Transverse colon (tissue), 4 donors: ENCODE measurements at places on chromosomes 2 and 18. TPM values are rescaled to one million over a fixed set of nuclear protein-coding genes. Genes with fewer than 3 reads are reported as not detected.
A peak's percentile ranks its signal among the peaks of the same experiment; 100 is the strongest.

- no peak for DNase-seq
Measured at GRCh38 chr2:209985874-209986273, 16.6 kb upstream of the RPE start.

- no peak for DNase-seq
Measured at GRCh38 chr2:183123959-183124221, 353 bp upstream of the NUP35 start.

DNA sequence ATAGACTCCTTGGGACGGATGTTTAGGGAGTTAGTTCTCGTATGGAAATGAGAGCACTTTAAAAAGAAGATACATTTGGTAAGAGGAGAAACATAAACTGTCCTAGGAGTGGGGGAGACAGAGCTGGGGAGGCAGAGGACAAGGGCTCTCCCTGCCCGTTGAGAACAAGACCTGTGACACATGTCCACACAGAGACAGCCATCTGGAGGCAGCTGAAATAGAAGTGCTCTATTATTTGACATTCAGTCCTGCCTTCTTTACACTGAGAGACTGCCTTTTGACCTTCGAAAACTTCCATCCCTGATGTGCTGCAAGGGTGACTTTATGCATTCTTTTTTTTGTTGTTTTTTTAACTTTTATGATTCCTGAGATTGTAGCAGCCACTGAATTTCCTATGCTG is 150.1 kb downstream of the UXS1 start:
- DNase-seq: no peak

DHRS9 gene
- 117 TPM for total RNA-seq

DNA sequence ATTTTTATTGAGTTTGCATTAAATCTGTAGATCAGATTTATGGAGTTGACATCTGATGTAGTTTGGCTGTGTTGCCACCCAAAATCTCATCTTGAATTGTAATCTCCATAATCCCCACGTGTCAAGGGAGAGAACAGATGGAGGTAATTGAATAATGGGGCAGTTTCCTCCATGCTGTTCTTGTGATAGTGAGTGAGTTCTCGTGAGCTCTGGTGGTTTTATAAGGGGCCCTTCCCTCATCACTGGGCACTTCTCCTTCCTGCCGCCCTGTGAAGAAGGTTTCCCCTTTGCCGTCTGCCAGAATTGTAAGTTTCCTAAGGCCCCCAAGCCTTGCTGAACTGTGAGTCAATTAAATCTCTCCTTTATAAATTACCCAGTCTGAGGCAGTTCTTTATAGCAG is 32.2 kb downstream of the ZC3H15 start:
- no peak for DNase-seq

GRCh38 chr2:58842501-58843155 is 601.5 kb upstream of the FANCL start:
- no peak for DNase-seq

DNA sequence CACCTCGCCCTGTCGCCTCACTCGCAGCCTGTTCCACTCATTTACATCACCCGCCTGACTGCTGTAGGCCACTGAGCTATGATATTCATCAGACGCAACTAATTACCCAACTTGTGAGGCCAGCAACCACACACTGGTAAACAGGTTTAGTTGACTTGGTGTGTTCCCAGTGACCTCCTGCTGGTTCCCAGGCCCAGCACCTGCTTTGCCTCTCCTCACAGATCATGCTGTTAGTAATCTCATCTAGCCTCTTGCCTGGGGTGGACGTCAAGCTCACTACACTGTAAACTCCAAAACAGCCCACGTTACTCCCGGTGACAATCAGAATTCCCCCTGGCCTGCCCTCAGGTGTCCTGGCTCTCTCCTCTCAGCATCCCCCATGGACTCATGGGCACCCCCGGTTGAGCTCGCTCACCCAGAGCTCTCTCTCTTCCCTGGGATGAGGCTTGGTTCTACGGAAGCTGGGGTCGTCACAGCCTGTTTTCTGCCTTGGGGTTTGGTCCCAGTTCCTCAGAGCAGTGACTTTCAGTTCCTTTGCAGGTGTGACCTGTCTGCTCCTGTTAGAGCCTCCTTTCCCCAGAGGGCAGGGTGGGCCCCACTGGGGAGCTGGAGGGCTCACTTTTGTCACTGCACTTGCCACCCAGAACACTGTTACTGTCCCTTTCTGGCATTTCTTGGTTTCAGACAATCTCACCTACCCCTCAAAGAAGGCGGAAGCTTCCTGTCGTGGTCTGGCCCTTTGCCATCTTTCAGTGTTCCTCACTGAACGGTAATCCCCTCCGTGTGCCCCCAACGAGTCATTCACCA is 40.3 kb downstream of the INPP5D start:
- peak; percentile 56 for DNase-seq

DNA sequence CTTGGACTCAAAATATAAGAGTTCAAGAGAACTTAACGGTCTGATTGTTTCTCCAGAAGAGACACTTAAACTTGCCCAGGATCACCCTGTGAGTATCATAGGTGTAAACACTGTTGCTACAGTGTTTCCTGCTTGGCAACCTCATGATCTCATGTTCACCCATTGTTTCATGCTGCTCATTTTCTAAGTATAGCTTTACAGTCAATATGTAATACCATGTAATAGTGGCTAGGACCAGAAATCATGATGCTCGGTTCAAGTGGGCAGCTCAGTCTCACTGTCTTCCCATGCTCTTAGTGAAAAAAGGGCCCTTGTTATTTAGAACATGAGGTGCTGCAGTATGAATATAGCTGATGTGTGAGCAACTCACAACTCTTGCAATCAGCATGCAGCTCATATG is 157.5 kb downstream of the CERS6 start:
- no peak for DNase-seq

DNA sequence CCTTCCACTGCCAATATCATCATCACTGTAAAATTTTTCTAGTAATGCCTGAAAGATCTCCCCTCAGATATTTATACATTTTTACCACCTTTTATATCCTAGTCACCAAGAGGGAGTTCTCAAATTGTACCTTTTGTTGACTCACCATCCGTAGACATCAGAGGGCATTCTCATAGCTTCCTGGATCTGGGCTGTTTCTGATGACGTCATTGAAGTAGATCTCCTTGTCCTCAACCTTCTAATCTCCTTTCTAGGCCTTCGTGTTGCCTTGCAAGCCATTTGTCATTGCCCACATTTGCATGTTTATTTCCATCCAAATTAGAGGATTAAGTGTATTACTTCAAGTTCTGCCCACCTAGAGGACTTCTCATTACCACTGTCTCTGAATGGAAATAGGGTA is 193.4 kb upstream of the NRXN1 start:
- DNase-seq: no peak

- no peak for DNase-seq
Measured at GRCh38 chr2:16323126-16323520, 342.5 kb downstream of the CYRIA start.

ZSWIM2 gene
- total RNA-seq: not detected

DNA sequence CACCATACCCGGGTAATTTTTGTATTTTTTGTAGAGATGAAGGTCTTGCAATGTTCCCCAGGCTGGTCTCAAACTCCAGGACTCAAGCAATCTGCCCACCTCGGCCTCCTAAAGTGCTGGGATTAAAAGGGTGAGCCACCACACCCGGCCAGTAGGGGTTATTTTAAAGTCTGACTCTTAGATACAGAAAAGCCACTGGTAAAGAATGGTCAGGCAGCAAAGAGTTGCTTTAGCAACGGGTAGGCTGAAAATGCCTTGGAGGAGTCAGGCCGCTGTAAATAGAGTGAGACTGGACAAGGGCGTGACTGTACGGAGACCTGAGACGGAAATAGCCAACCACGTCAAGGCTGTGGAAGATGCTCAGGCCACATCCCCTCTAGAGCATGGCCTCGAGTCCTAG is 54.2 kb downstream of the ACKR3 start:
- no peak for DNase-seq

ZNF892 gene
- 3.5 TPM for total RNA-seq

GRCh38 chr2:2830576-2830975 is 499.5 kb upstream of the MYT1L start:
- no peak for DNase-seq

DNA sequence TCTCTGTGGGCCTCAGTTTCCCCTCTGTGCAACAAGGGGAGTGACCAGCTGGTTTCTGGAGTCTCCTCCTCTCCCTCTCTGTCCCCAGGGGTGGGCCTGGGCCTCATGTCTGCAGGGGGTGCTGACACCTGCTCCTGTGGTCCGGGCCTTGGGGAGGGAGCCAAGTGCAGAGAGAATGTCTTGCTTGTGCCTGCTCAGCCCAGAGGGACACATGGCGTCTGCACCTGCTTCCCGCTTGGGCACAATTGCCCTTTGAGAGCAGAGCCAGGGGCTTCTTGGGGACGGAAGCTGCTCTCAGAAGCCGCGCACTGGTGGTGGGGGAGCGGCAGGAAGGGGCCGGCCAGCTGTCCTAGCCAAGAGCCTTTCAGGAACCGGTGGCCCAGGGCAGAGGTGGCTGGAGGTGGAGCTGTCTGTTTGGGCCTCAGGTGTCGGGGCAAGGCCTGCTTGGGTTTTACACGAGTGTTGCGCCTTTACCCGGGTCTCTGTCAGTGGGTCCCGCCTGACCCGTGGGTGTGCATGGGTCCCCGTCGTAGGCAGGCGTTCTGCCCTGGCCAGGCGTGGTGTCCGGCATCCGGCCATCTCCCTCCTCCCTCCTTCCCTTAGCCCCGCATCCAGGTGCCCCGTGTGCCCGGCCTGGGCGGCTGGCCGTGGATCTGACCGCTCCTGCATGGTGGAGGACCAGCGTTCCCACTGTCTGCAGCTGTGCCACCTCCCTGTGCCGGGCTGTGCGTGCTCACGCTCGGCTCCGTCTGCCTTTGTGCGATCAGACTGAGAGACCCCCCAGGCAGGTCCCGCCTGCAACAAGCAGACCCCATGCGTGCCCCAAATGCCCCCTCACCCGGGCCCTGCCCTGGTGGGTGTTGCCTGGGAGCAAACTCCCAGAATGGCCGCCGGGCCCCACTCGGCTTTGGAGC is 4.0 kb downstream of the NEU4 start:
- peak; percentile 6 for DNase-seq

MRO gene
- not detected for total RNA-seq

GRCh38 chr2:19796035-19796695 is 105.6 kb downstream of the TTC32 start:
- DNase-seq: no peak

DNA sequence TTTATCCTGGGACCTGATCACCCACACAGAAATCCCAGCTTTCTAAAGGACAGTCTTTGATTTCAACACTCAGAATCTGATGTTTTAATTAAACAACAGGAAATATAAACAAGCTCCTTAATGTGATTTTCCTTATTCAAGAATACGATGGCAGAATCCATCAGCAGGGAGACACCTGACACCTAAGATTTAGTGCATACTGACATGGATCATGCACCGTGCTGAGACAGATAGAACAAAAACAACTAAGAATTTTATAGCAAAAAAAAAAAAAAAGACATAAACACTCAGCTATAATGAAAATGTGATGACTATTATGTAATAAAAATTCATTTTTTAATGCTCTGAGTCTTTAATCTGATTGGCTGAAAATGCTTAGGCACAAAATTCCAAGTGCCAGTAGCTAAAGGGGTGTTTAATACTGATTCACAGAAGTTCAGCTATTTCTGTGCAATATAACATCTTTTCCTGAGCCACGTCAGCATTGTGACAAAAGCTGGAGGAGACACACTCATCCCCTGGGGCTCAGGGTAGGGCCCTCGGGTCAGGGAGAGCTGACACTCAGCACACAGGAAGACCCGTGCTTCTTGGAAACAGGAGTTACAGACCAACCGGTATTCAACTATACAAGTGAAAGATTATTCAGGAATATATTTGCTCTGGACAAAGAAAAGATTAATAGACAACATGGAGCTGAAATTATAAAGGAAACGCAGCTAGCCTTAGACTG is 247.4 kb downstream of the FBXO15 start:
- no peak for DNase-seq

DNA sequence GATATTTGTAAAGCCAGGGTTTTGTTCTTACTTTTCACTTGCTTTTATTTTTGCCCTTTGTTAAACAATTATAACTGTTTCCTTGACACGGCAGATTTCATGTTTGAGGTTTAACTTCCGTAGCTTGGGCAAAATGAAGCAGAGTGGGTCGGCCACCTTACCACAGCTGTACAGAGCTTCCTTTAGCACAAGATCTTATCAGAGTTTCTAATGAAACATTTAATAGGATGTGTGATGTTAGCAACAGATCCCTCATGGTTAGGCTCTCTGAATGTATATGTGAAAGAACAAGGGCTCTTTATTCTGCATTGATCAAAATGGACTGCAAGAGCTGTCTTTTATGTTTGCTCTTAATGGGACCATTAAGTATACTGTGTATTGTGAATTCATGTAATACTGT is 22.3 kb downstream of the RNF125 start:
- peak; percentile 32 for DNase-seq

C2orf15 gene
- not detected for total RNA-seq

SIGLEC15 gene
- total RNA-seq: not detected

LCT gene
- not detected for total RNA-seq

DNA sequence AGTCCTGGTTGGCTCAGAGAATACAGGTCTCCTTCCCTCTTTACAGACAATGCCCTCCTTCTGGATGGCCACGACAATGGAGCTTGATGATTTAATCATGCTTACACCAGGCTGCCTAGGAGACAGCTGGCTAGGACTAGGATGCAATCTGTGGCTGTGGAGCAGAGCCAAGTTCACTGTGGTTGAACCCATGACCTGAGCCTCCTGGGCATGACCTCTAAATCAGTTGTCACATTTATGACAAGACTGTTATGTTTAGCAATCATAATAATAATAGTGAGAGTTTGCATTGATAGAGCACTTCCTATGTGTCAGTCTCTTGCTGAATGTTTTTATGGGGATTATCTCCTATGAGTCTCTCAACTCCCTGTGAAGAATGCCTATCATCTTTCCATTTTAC is 244.1 kb downstream of the ICOS start:
- DNase-seq: no peak

TUBA3E gene
- total RNA-seq: not detected

GRCh38 chr2:207833251-207833751 is 63.6 kb upstream of the FZD5 start:
- no peak for DNase-seq

SFT2D3 gene
- total RNA-seq: 8.5 TPM

DNA sequence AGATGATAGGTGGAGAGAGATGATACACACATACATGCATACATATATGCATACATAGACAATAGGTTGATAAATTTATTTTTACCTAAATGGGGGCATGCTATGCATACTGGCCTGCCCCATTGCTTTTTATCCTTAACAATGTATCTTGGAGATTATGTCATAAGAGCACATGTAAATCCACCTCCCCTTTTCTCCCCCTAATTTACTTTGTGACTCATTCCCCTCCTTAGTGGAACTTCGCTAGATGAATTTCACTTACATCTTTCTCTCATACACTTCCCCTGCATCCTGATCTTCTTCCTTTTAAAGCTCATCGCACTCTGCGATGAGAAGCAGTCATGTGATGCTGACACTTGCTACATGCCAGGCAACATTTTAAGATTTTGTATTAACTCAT is 223.6 kb downstream of the C1D start:
- DNase-seq: no peak

GREB1L gene
- not detected for total RNA-seq

GRCh38 chr2:239950144-239951128 is 74.7 kb downstream of the NDUFA10 start:
- no peak for DNase-seq

RNU2-63P gene
- not detected for total RNA-seq

XIRP2 gene
- not detected for total RNA-seq

GRCh38 chr2:79171348-79171958 is 11.9 kb upstream of the REG3A start:
- no peak for DNase-seq
